ENCODE measurements at places on chromosomes 5 and 9.
A peak's percentile ranks its signal among the peaks of the same experiment; 100 is the strongest.

DNA sequence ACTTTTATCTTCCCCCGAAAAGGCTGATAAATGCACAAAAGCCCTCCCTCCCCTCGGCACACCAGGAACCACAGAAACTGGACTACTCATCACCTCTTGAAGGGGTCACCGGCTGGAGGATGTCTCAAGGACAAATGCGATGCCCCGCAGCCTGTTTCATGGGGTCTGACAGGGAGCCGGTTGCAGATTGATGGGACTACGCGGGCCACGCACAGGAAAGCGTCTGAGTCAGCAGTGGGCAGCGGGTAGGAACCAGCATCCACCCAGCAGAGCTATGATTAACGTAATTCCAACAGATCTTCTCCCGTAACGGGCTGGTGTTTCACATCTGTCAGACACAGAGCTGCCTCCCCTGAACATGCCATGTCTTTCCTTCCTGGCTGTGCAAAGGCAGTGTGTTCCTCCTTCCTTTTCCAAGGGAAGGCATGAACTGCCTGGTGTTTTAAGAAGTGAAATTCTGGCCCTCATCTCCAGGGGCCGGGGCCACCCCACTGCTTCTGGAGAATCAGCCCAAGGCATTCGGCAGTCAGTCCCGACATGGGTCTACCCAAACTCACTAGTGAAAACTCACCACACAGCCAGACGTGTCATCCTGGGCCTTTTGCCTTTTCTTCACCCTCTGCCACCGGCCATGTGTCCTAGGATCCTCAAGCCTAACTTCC, 144.4 kb upstream of the PHYKPL start:
- DNase-seq, result no peak

DNA sequence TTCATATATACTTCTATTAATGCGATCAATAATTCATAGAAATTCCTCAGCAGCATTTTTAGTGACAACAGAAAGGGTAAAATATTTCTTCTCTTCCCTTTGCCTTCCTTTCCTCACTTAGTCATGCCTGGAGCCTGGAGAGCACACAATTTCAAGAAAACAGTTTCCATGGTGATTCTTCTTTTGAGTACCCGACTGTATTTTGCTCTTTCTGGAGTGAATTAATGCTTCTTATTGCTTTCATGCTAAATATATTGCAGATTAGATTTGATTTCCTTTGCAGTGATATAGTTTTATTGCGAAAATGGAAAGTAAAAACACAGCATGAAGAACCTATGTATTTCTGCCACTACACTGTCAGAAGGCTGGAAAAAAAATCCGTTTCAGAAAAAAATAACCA, 153.5 kb downstream of the PPP2R2B start:
- DNase-seq, result no peak

DNA sequence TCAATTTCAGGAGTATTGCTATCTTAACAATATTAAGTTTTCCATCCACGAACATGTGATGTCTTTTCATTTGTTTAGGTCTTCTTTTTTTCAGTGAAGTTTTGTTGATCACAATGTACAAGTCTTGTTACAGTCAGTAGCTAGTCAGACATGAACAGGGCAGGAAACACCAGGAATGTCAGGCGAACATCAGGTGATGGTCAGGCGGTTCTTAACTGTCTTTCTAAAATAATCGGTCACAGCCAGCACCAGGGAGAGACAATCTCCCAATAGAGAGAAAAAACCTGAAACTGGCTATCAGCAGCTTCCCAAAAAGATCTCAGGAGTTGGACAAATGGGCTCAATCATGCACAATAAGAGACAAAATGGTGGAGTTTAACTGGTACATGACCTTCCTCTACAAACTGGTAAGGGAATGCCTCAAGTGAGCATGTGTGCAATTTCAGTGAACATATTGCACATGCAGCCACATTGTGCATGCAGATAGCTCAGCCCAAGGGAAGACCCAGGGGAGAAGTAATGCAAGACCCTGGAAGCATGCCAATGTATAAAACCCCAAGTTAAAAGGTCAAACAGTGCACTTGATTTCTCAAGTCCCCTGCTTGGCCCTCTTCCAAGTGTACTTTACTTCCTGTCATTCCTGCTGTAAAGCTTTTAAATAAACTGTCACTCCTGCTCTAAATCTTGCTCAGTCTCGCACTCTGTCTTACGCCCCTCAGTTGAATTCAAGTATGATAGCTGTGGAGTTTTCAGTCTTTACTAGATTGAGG, 176.1 kb upstream of the RASEF start:
- no peak for DNase-seq

DNA sequence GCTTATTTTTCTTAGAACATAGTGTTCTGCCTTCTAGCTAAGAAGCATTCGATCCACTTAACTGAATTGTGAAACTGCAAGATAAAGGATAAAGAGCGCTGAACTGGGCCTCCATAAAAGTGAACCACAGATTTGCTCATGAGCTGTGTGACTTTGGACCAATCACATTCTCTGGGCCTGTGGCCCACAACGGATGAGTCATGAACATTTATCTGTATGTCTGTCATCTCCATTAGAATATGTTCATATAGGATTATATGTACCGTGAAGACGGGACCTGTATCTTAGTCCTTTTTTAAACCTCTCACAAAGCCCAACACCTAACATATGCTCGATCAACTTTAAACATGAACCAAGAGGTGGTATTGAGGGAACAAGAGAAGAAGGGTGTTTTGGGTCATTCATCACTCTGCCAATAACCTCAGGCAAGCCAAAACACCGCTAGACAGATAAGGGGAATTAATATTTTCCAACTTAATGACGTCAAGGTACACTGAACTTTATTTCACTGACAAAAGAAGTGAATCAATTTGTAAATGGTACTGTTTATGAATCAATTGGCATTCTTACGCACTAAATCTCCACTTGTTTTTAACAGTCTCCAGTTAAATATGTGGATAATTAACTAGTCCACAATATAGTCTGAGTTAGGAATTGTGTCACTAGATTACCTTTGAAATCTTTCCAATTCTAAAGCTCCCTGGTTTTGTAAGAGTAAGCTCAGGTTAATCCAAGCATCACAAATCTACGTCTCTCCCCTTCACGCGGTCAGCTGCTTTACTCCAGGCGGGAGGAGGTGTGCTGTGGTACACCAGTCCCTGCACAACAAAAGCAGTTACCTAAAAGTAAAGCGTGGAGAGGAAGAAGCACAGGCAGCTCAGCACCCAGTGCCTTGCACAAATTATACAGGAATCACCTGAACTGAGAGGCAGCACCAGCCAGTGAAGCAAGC, 1.6 kb downstream of the TMEM245 start:
- no peak for DNase-seq

DNA sequence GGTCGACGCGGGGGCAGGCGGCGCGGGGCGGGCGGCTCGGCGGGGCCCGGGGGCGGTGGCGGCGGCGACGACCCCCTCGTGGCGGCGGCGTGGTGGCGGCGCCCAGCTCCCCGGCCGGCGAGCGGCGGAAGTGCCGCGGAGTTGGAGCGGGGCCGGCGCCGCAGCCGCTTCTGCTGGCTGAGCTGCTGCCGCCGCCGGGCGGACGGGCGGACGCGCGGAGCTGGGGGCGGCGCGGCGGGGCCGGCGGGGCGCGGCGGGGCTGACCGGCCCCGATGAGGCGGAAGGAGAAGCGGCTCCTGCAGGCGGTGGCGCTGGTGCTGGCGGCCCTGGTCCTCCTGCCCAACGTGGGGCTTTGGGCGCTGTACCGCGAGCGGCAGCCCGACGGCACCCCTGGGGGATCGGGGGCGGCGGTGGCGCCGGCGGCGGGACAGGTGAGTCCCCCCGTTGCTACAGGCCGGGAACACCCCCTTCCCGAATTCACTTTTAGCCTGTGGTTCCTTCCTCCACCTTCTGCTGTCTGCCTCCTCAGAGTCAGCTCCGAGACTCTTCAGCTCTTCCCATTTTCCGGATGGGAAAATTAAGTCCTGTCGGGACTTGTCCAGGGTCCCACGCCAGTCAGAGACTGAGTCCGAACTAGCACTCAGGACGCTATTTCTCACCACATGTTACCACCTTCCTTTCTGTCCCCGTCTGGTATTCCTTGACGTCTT, at the start of gene GALNT10:
GALNT10 (plus strand) TSS at position 139 of the 710 bp plus-strand sequence; CDS start at position 273, 134 bp downstream.
- no peak for DNase-seq

- no peak for DNase-seq
Measured at GRCh38 chr9:105670315-105670714, 8.1 kb downstream of the TAL2 start.

GRCh38 chr9:76161541-76161940, 232.7 kb downstream of the RFK start:
- no peak for DNase-seq

GRCh38 chr5:134519989-134520388, 5.5 kb upstream of the JADE2 start:
- DNase-seq, result no peak

DNA sequence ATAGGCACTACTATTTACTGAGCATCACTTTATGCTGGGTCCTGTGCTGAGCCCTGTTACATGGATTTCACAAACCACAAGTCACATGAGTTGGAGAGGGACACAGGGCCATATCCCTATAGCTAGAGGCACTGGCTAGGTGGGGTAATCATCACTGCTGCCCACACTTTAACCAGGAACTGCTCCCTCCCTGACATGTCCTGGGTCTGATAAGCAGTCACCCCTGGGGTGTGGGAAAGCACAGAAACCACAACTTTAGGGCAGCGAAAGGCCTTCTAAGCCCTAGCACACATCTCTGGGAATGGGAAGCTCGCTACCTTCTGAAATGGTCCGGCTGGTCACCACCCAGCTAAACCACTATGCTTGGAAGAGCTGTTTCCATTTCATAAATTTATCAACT, 15.0 kb downstream of the TBC1D2 start:
- DNase-seq, result no peak

DNA sequence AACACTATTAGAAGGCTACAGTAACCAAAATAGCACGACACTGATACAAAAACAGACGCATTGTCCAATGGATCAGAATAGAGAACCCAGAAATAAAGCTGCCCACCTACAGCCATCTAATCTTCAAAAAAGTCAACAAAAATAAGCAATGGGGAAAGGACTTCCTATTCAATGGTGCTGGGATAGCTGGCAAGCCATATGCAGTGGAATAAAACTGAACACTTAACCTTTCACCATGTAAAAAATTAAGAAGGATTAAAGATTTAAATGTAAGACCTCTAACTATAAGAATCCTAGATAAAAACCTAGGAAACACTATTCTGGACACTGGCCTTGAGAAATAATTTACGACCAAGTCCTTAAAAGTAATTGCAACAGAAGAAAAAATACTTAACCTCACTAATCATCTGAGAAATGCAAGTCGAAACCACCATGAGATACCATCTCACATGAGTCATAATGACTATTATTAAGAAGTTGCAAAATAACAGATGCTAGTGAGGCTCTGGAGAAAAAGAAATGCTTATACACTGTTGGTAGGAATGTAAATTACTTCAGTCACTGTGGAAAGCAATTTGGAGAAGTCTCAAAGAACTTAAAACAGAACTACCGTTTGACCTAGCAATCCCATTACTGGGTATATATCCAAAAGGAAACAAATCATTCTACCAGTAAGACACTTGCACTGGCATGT, 203.3 kb upstream of the CDH9 start:
- DNase-seq, result no peak

- no peak for DNase-seq
Measured at GRCh38 chr5:15763754-15764153, 263.8 kb downstream of the FBXL7 start.

GRCh38 chr9:119026120-119026519, 343.1 kb downstream of the BRINP1 start:
- DNase-seq, result no peak

GRCh38 chr5:154346427-154346826, 99.4 kb upstream of the SAP30L start:
- DNase-seq, result no peak

- DNase-seq, result no peak
Measured at GRCh38 chr5:19044311-19044710, 943.7 kb downstream of the CDH18 start.

- DNase-seq, result no peak
Measured at GRCh38 chr5:17398431-17398830, 99.6 kb upstream of the TAF11L2 start.

- DNase-seq, result peak; percentile 14
Measured at GRCh38 chr9:37466037-37466709, 923 bp upstream of the ZBTB5 start.

DNA sequence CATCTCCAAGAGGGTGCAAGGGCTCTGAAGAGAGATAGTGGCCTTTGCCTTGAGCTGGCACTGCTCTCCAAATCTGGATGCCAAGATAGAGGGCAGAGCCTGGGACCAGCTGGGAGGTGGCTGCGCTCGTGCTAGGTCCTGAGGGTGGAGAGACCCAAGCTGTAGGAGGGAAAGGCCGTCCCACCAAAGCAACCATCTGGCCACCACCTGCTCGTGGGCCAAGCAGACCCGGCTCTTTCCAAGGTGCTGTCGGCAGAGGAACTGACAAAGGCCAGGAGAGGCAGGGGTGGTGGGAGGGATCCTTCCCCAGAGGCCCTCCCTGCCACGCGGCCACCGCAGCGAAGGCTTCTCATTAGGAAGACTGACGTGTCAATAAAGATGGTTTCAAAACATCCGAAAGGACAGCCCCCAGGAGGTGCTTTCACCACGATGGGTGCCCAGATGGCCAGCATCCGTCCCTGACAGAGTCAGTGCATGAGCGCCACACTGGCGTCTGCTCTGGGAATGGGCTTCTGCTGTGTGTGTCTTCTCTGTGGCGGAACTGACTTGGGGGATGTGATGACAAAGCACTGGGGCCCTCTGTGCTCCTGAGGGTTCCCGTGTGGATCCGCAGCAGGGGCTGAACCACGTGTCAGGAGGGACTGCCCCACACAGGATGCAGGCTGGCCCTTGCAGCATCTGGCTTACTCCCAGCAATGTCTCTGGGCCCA, 213.5 kb downstream of the FANCC start:
- no peak for DNase-seq

GRCh38 chr5:139120521-139120920, 77.6 kb downstream of the SIL1 start:
- no peak for DNase-seq

GRCh38 chr5:91281401-91281800, 101.7 kb downstream of the ARRDC3 start:
- DNase-seq, result no peak

- no peak for DNase-seq
Measured at GRCh38 chr9:126531591-126531990, 82.1 kb upstream of the LMX1B start.

DNA sequence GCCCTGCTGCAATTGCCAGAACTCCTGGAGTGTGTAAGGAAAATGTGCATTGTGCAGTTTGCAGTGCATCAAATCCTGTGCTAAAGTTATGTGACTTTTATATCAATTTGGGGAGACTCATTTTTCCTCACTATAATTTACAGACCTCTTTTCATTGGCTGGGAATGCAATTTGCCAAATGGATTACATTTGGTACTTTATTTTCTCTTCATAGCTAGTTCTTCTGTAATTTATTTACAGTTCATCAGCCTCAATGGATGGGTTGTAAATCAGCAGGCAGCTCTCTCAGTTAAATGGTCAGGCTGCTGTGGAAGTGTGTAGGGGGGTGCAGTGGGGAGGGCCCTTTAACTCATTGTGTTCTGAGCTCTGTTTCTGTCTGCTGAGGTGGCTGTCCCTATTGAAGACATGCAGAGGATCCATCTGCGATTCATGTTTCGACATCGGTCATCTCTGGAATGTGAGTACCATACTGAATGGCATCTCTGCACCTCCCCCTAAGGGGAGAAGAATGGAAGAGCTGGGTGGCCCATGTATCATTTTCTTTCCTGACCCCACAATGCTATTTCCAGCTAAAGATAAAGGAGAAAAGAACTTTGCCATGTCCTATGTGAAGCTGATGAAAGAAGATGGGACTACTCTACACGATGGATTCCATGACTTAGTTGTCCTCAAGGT, 74.6 kb downstream of the DOCK2 start:
- no peak for DNase-seq

- no peak for DNase-seq
Measured at GRCh38 chr5:177546258-177546741, 8.1 kb downstream of the FAM193B start.
